ENCODE measurements at places on chromosomes 1 and 21.

GRCh38 chr21:25640202-25640942 is 1.3 kb downstream of the JAM2 start:
- no peak for DNase-seq

- no peak for DNase-seq
These were observed 5.3 kb downstream of the CREG1 start for GRCh38 chr1:167548059-167548932.

DNA sequence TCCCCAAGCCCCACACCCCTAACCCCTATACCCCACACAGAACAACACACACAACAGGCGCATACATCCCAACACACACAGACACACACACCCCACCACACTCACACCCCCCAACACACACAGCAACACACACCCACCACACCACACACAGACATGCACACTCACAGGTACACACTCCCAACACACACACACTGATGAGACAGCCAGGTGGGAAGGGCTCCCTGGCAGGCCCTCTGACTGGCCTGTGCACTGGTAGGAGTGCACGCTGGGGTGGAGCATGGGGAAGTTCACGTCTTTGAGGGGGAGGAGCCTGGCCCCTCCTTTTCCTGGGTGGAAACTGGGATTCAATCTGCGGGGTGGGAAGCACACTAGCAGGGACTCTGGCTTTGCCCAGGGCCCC is 116.7 kb downstream of the RHOU start:
- no peak for DNase-seq

GRCh38 chr1:64508629-64509028 is 38.7 kb downstream of the CACHD1 start:
- no peak for DNase-seq

DNA sequence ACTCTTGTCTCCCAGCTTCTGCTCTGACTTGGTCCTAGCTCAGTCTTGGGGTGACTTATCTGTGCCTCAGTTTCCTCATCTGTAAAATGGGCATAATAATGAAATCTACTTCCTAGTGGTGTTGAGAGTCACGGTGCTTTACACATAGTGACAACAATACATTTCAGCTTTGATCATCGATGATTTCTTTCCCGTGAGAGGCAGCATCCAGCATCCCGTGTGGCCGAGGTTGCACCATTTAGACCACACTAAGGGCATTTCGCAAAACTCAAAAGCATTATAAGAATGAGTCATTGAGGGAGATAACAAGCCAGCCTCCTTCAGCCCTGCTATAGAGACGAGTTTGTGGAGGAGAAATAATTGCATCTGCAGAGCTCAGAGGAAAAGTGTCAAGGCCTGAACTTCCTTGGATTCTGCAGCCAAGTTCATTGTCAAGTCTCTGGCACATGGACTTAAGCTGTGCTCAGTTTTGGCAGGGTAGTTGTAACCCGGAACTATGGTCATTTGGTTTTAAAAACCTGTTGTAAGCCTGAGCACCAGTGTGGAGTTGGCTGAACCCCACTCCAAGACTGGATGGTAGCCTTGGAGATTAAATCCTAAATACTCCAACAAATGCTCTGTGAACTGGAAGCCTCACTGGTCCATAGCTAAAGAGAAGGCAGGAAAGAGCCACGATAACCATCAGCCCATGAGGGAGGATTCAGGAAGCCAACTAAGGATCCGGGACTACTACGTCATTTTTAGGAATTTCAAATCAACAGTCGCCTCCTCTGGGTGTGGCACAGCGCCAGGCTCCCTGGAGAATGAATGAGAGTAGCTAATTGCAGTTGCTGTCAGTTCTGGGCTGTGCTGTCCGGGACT is 64.2 kb downstream of the TCP10L start:
- peak; percentile 90 for DNase-seq

- peak; percentile 71 for DNase-seq
These were observed 36.5 kb upstream of the TRAPPC10 start for GRCh38 chr21:43975469-43976098.

- DNase-seq, result no peak
These were observed 64.8 kb downstream of the SYF2 start for GRCh38 chr1:25167269-25168192.

- DNase-seq, result no peak
These were observed 168.5 kb upstream of the PLD5 start for GRCh38 chr1:242692988-242693387.

DNA sequence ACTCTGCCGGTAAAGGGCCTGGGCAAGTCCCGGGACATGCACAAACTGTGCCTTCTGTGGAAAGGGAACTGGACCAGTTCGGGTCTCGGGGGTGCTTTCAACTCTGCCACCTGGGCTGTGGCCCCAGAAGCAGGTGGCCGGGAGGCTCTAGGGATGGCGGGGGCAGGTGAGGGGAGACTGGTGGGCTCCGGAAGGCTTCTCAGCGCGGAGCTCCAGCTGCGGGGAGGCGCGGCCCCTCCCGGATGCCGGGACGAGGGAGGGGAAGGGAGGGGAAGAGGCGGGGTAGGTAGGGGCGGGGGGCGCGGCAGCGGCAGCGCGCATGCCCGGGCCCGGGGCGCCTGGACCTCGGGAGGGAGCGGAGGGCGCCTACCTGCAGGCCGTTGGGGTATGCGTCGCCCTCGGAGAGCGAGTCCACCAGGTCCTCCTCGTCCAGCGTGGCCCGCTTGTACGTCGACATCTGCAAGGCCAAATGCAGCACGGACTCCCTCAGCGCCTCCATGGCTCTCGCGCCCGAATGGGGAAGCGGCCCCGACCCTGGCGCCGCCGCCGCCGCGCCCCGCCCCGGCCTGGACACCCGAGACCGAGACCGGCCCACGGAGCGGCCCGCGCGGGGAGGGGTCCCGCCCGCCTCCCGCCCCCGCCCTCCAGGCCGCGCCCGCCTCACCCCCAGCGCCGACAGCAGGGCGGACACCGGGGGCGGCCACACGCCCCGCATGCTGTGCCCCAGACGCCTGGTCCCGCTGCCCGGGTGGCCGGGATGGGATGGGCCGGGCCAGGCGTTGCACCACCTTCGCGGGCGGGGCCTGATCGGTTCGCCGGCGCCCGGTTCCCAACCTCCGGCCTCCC is at the start of gene ECE1:
ECE1 (minus strand) TSS at position 764 of the 846 bp plus-strand sequence; CDS start at position 715, 49 bp downstream.
- peak; percentile 75 for DNase-seq

DNA sequence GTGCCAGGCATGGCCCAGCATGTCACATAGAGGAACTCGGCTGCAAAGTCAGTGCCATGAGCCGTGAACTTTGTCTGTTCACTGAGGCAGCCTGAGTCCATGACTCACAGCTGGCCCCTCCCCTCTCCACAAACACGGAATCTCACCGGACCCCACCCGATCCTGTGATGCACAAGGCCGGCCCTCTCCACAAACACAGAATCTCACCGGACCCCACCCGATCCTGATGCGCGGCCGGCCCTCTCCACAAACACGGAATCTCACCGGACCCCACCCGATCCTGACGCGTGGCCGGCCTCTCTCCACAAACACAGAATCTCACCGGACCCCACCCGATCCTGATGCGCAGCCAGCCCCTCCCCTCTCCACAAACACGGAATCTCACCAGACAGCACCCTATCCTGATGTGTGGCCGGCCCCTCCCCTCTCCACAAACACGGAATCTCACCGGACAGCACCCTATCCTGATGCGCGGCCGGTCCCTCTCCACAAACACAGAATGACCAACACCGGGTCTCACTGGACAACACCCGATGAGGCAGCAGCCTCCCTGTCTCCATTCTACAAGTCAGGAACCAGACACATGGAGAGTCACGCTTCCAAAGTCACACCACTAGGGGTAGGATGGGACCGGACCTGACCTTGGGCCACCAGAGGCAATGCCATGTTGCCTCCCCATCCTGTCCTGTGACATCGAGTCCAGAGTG is 39.6 kb upstream of the GPR153 start:
- no peak for DNase-seq

- peak; percentile 62 for DNase-seq
These were observed 1.8 kb downstream of the TRIM46 start for GRCh38 chr1:155175281-155175926.

GRCh38 chr1:151352021-151352718 is 5.1 kb upstream of the RFX5 start:
- no peak for DNase-seq

DNA sequence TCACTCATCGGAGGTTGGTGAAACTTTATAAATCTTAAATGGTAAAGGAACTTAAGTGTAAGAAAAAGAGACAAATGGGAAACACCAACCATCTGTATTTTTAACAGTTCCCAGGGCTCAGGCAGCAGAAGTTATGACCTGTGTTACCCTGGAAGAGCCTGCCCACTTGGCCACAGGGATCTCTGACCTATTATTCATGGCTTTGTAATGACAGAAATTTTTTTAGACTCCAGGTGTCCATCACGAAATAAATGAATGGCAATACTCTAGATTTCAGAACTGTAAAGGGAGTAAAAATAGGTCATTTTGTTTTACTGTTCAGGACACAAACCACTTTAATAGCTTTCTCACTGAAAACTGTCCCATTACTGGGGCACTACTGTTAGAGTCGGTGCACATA is 389.8 kb downstream of the VAV3 start:
- DNase-seq, result no peak

DNA sequence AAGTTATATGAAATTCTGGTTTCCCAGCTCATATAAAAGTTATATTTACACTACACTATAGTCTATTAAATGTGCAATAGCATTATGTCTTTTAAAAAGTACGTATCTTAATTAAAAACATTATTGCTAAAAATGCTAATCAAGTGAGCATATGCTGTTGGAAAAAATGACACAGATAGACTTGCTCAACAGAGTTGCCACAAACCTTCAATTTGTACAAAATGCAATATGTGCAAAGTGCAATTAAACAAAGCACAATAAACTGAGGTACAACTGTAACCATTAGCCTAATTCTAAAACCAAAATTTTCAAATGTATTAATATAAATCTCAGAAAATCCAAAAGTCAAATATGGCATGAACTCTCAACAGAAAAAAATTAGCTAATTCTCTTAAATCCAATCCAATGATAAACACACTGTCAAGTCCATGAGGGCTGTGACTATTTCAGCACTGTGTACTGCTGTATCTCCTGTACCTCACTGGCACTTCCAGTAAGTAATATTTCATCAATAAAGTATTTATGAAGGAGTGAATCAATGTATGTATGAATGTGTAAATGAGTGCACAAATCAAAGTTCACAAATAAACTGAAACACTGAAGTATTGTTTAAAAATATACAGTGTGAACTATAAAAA is 116.3 kb downstream of the AKT3 start:
- no peak for DNase-seq

DNA sequence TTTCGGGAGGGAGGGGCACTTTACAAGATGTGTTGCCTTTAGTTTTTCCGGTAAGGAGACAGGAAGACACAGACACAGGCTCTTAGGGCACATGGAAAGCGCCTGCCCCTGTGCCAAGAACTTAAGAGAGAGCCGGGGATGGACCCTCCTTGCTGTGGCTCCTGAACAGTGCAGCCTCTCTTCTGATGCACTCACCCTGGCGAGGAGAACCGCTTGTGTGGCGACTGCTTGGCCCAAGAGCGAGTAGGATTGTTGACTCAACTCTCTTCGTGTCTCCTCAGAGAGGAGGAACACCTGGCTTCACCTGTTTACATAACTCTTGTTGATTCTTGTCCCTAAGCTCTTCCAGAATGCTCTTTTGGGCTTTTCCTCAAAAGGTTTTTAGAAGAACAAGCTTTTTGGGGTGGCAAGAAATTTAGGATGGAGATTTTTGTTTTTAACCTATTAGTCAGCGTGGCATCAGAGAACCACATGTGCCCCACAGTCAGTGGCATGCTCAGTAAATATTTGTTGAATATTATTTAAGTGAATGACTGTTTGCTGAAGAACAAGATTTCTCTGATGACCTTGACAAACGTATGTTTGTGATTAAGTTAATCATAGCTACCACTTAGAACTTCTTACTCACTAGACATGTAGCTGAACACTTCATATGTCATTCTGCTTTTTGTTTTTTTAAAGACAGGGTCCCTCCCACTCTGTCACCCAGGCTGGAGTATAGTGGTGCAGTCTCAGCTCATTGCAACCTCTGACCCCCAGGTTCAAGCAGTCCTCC is 60.6 kb downstream of the NFIA start:
- DNase-seq, result no peak

GRCh38 chr1:60103186-60103585 is 29.6 kb upstream of the C1orf87 start:
- DNase-seq, result no peak

- no peak for DNase-seq
These were observed 85.9 kb downstream of the ROR1 start for GRCh38 chr1:63859480-63860275.

- DNase-seq, result no peak
These were observed 20.9 kb downstream of the SDC3 start for GRCh38 chr1:30887485-30888315.

GRCh38 chr1:53869454-53870117 is 20.0 kb downstream of the YIPF1 start:
- no peak for DNase-seq

DNA sequence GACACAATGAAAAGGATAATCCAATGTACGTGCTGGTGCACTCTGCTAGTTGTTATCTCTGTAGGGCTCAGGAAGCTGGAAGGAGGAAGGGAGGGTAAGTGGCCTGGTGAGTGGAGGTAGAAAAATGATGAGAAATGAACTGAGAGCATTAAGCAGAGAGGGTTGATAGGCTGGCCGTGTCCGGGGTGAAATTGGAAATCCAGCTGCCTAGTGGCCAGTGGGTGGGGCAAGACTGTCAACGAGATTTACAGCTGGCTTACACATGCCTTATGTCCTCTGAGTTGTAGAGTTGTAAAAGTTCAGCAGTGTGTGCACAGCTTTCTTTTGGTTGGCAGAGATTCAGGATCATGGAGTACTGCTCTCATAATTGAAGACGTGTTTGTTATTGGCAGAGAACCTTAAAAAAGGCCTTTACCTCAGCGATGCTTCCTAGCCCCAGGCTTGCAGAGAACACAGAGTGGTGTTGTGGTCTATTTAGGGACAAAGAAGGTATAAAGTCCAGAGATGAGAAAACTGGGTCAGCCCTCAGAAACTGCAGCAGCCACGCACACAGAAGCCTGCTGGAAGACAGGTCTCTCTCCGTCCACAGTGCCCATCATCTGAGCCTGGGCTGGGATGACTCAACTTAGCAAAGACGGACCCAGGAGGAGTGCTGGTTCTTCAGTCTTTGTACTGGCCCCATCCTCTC is 132.4 kb downstream of the EDEM3 start:
- peak; percentile 89 for DNase-seq

GRCh38 chr1:44624268-44624901 is 49.9 kb downstream of the TMEM53 start:
- DNase-seq, result no peak
